ENCODE measurements at places on chromosomes 4 and X. TPM values are rescaled to one million over a fixed set of nuclear protein-coding genes. Genes with fewer than 3 reads are reported as not detected.

The NLRP2B gene
- not detected for total RNA-seq

The LRCH2 gene
- 5.4 TPM for total RNA-seq

The MGAT4D gene
- total RNA-seq, result 9.4 TPM

The CYBB gene
- 1.3 TPM for total RNA-seq

GRCh38 chr4:37990731-37991245 lies 30.6 kb downstream of the PTTG2 start:
- no peaks in the 10 kb centered on the region for H3K36me3 ChIP-seq
- DNase-seq, result no peak
- H3K4me1 ChIP-seq, result peaks cover 39% of the 10 kb centered on the region
- no peak overlapping the region for H3K4me3 ChIP-seq
- no peaks in the 10 kb centered on the region for H3K27me3 ChIP-seq

- H3K27me3 ChIP-seq, result no peaks in the 10 kb centered on the region
- H3K27ac ChIP-seq, result no peak overlapping the region
- H3K36me3 ChIP-seq, result no peaks in the 10 kb centered on the region
- DNase-seq, result no peak
- H3K4me1 ChIP-seq, result no peaks in the 10 kb centered on the region
- no peak overlapping the region for H3K4me3 ChIP-seq
Observed at GRCh38 chr4:67475155-67475554, 70.1 kb downstream of the CENPC start.

DNA sequence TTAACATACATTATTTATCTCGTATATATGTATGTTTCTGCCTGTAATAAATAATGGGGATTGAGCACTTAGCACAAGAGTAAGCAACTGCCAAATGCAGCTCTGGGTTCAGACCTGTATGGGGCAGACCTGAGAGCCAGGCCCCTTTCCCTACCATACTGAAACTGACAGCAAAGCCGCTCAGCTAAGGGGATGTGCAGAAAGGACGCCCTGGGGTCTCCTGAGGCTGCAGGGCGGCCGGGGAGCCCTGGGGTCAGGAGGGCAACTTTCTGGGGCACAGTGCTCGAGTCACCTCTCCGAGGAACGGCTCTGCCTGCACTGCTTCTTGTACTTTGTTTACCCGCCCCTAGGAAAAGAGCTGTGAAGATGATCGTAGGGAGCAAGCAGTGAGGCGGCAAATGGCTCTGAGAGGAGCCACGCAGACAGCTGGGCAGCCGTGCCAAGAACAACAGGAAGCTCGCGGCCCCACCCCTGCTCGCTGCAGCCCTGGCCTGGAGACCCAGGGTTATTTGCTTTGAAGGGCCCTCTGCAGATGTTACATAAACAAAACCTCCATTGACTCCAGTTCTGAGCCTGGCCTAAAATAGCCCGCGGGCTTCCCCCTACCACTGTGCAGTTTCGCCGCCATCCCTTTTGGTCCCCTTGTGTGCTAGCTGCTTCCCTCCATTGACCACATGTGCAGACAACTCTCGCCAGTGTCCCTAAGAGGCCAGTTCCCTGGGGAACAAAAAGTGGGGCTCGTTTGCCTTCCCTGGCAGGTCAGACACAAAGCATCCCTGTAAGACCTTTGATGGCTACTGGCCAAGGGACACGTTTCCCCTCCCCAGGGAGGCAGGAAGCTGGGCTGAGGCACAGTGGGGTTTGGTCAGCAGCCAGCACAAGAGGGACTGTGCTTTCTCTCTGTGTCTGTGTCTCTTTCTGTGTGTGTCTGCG lies 111.3 kb upstream of the LNX1 start:
- no peak overlapping the region for H3K4me3 ChIP-seq
- peak overlapping the region; percentile 45 for H3K27ac ChIP-seq
- peak; percentile 85 for DNase-seq
- H3K4me1 ChIP-seq, result peaks cover 17% of the 10 kb centered on the region
- H3K36me3 ChIP-seq, result no peaks in the 10 kb centered on the region
- no peaks in the 10 kb centered on the region for H3K27me3 ChIP-seq

GRCh38 chr4:183588169-183588675 lies 70.8 kb downstream of the RWDD4 start:
- no peaks in the 10 kb centered on the region for H3K36me3 ChIP-seq
- no peaks in the 10 kb centered on the region for H3K27me3 ChIP-seq
- H3K4me1 ChIP-seq, result peaks cover 13% of the 10 kb centered on the region
- H3K4me3 ChIP-seq, result no peak overlapping the region

GRCh38 chr4:68570122-68570507 lies 6.0 kb downstream of the UGT2B17 start:
- H3K27ac ChIP-seq, result no peak overlapping the region
- H3K4me3 ChIP-seq, result no peak overlapping the region
- H3K4me1 ChIP-seq, result no peaks in the 10 kb centered on the region
- H3K27me3 ChIP-seq, result no peaks in the 10 kb centered on the region

DNA sequence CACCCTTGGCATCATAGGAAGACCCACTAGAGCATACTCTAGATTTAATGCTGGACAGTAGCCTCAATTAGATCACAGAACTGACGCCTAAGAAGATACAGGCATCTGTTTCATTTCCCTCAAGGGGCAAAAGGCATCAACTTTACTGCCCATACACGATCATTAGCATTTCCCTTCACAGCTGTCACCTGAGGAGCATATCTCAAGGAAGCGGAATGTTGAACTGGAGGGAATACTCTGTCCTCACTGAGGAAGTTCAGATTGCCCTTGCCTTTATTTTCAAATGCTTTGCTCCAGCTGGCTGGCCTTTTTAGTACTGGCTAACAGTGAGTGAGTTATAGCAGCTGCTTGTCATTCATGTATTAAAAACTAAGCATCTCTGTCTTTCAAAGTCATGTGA lies 508.4 kb upstream of the GALNT7 start:
- no peaks in the 10 kb centered on the region for H3K36me3 ChIP-seq
- no peak for DNase-seq
- H3K4me3 ChIP-seq, result no peak overlapping the region
- H3K4me1 ChIP-seq, result no peaks in the 10 kb centered on the region
